COLO829 (cell line): ENCODE measurements at places on chromosomes 6 and 20.

GRCh38 chr20:64104667-64105451, 2.5 kb downstream of the NPBWR2 start:
- DNase-seq, result no peak

DNA sequence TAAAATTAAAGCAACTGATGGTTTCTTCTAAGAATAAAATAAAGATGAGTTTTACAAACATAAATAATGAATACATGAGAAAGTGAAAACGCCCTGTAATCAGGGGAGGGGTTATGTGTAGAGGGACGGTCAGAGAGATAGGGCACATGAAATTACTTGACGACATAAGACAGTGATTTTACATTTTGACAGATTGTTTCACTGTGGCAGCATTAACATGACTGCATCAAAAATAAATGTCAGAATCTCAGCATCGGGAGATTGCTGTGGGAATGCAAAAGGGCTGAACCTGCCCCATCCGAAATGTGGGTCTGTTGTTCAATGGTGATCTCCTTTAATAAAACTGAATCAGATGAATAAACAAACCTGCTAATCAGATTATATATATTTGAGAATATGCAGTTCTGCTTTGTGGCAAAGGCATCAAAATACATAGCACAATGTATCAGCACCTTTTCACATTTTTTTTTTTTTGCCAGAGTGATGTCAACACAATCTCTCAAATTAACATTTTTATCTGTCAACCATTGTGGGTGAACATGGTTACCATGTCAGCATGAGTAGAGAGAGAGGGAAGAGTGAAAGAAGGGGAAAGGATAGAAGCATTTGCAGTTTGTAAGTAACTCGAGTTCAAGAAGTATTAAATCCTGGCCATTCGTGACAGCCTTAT, 177.1 kb upstream of the MAN1A1 start:
- DNase-seq, result no peak

- no peak for DNase-seq
Observed at GRCh38 chr6:144265390-144265789, 19.7 kb upstream of the UTRN start.

DNA sequence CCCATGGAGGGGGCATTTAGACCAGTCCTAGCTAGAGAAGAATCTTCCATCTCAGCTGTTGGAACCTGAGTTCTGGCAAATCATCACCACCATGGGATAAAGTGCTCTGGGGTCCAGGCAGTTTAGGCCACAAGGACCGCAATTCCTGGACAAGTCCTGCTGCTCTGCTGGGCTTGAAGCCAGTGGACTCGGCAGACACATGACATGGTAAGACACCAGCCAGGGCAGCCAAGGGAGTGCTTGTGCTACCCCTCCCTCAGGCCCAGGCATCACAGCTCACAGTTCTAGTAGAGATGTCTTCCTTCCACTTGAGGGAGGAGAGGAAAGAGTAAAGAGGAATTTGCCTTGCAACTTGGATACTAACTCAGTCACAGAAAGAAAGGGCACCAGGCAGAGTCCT, 246.0 kb downstream of the EYA4 start:
- DNase-seq, result no peak

- DNase-seq, result no peak
Observed at GRCh38 chr6:92847988-92848387, 571.4 kb downstream of the EPHA7 start.

DNA sequence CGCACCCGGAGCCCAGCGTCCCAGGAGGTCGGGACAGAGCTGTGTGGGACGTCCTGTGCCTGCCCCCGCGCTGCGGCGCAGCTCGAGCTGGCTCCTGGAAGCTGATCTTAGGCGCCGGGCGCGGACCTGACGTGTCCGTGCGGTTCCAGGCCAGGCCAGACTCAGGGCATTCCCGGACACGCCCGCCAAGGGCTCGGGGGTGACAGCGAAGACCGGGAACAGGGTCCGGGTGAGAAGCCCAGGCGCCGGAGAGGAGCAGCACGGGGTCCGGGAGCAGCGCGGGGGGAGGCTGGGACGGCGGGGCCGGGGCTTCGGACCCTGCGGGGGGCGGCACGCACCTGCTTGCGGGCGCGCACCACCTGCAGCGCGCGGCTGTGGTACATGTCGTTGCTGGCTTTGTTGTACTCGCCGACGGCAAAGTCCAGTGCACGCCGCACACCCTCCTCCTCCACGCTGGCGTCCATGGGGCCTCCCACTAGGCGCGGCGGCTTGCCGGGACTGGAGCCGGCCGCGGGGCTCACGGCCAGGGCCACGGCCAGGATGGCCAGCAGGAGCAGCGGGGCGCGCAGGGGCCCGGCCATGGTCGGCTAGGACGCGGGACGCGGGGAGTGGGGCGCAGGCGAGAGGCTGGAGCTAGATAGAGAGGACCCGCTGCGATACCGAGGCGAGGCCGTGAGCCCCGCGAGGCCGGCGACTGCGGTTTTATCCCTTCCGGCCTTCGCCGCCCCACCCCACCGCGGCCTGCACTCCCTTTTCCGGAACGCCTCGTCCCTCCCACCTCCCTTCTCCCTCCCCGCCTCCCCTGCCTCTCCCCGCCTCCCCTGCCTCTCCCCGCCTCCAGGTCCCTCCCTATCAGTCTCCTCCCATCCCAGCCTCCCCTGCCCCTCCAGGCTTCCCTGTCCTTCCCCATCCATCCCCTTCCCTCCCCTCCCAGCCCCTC, at the start of gene CST3:
Gene CST3, minus strand, starts transcription at position 674 of the 940 bp plus-strand sequence. Its CDS starts 93 bp downstream, at position 581.
- peak; percentile 94 for DNase-seq

GRCh38 chr6:148521158-148521557, 178.5 kb downstream of the SASH1 start:
- DNase-seq, result no peak

DNA sequence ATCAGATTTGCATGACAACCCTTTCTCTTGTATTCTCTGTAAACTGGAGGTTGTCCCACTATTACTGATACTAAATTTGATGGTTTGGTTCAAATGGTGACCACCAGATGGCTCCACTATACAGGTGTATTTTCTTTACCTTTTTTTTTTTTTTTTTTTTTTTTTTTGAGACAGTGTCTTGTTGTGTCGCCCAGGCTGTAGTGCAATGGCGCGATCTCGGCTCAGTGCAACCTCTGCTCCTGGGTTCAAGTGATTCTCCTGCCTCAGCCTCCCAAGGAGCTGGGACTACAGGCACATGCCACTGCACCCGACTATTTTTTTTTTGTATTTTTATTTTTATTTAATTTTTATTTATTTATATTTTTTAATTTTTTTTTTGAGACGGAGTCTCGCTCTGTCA, 6.6 kb upstream of the WTAP start:
- DNase-seq, result no peak

GRCh38 chr6:75363304-75363703, 78.7 kb upstream of the TMEM30A start:
- no peak for DNase-seq
